ENCODE measurements at places on chromosomes 16 and 17.

GRCh38 chr17:68908045-68908444 is 47.1 kb downstream of the ABCA8 start:
- no peak for DNase-seq

DNA sequence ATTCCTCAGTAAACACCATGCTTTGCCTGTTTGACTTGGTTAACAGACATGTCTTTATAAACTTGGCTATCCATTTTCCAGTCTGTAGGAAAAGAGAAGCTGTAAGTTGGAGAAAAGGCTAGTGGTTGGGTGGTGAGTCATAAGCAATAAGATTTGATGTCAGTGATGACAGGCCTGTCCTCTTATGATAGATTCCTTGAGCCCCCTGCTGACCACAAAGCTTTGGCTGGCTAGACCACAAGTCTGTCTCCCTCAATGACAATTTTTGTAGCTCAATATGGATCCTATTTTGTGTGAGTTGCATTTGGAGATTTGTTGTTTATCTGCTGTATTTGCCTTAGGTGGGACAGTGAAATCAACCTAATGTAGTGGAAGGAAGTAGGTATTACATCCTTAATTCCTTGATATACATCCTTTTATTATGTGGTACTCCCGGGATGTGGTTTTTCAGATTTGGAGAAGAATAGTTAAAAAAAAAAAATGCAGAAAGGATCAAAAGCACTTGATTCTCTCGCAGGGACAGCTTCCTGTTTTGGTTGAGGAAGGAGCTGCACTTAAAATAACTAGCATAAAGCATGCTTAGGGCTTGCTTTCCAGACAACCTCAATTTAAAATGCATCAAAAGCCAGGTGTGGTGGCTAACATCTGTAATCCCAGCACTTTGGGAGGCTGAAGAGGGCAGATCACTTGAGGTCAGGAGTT is 67.4 kb downstream of the SIAH1 start:
- DNase-seq = no peak

GRCh38 chr16:4692460-4693295 is 684 bp upstream of the NUDT16L1 start:
- DNase-seq = peak; percentile 21

GRCh38 chr16:55592306-55592705 is 25.8 kb downstream of the CAPNS2 start:
- DNase-seq = no peak

DNA sequence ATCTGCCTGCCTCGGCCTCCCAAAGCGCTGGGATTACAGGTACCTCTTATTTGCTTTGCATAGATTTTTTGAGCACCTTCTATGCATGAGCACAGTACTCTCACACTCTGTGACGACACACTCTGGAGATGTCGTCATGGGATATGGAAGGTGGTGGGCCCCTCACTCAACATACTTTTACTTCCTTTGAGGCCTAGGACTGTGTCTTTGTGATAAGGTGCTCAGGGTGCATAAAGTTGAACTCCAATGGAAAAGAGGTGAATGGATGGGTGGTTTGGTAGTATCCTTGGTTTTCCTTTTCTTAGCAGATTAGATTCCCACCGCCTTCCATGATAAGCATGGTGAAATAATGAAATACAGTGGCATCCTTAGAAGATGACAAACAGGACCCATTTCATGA is 6.1 kb upstream of the CDK5RAP3 start:
- DNase-seq = no peak
